ENCODE measurements at places on chromosomes 4 and X.
A peak's percentile ranks its signal among the peaks of the same experiment; 100 is the strongest.

DNA sequence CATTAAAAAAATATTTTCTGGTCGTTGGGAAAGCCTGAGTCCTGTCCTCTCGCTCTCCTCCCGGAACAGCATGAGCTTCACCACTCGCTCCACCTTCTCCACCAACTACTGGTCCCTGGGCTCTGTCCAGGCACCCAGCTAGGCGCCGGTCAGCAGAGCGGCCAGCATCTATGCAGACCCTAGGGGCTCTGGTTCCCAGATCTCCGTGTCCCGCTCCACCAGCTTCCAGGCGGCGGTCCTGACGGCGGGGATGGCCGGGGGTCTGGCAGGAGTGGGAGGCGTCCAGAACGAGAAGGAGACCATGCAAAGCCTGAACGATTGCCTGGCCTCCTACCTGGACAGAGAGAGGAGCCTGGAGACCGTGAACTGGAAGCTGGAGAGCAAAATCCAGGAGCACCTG lies 807.2 kb upstream of the NDST4 start:
- DNase-seq = no peak

- DNase-seq = no peak
Measured at GRCh38 chr4:72118017-72118416, 86.2 kb downstream of the NPFFR2 start.

DNA sequence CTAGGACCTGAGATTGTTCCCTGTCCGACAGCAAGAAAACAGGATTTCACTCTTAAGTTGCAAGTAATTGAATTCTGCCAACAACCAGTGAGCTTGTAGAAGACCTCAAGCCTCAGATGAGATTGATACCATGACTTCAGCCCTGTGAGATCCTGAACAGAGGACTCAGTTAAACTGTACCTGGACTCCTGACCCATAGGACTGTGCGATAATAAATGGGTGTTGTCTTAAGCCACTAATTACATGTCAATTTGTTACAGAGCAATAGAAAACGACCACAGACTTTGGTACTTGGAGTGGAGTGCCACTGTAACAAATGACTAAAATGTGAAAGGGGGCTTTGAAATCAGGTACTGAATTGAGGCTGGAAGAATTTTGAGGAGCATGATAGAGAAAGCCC lies 12.0 kb downstream of the PBDC1 start:
- DNase-seq = no peak

- no peak for DNase-seq
Measured at GRCh38 chrX:139708067-139708466, at the start of gene MCF2. TSS of gene MCF2 (minus strand) at chrX:139708167. CDS start at chrX:139651744, 56,423 bp downstream.

GRCh38 chr4:170741856-170742255 lies 652.1 kb upstream of the AADAT start:
- no peak for DNase-seq

DNA sequence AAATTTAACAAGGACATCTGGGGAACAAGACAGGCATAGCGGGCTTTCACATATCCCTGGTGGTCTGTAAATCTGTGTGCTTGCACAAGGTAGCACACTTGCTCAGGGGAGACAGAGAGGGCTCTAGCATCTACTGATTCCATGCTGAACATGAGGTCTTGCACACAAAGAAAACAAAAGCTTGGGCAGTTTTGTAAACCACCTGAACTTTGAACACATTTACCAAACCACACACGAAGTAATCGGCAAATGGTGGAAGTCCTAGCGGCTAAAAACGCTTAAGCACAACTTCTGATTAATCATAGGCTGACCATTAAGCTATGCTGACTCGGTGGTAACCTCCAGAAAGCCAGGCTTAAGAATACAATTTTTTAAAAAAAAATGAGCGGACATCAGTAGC lies 52.8 kb downstream of the AKAP4 start:
- DNase-seq = no peak

DNA sequence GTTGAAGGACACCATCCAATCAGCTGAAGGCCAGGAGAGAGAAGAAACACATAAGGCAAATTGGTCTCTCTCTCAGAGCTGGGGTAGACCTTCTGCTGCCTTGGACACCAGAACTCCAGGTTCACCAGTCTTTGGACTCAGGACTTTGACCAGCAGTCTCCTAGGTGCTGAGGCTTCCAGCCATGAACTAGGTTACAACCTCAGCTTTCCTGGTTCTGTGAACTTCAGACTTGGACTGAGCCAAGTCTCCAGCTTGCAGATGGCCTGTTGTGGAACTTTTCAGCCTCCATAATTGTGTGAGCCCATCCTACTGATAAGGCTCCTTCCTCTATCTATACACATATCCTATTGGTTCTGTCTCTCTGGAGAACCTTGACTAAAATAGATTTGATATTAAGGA lies 20.6 kb upstream of the BBS12 start:
- DNase-seq = no peak

- DNase-seq = no peak
Measured at GRCh38 chrX:138723301-138723700, 11.8 kb upstream of the FGF13 start.

DNA sequence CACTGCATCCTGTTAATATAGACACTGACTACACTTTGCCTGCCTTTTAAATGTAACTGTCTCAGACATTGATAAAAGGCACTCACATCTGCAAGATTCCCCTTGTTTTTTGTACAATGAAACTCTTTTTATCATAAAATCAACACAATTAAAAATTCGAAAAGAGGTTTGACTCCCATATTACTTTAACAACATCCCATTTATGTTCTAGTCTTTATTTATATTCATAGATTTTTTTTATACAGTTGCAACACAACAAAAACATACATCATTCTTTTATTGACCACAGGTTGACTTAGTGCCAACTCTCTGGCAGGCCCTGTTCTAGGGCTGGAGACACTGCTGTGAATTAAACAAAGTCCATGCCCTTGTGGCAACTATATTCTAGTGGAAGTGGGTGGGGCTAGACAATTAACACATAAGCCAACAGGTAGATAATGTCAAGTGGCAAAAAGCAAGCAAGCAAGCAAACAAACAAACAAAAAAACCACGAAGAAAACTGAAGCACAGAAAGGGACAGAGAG lies 36.8 kb downstream of the ANK2 start:
- DNase-seq = no peak

DNA sequence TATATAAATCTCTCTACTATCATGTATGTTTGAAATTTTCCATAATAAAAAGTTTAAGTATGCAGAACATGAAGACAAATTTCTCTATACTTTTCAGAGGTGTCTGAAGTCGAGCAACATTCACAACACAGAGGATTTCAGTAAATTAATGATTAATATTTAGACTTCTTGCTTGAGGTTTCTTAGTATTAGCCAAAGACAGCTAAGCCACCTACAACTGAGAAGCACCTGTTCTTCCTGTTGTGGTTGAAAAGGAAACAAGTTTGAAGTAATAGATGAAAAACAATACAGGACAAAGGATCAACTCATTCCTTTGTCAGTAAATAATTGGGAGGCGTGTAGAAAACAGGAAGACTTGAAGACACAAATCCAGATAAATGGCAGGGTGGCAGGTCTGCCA lies 21.1 kb downstream of the SCML1 start:
- DNase-seq = no peak

DNA sequence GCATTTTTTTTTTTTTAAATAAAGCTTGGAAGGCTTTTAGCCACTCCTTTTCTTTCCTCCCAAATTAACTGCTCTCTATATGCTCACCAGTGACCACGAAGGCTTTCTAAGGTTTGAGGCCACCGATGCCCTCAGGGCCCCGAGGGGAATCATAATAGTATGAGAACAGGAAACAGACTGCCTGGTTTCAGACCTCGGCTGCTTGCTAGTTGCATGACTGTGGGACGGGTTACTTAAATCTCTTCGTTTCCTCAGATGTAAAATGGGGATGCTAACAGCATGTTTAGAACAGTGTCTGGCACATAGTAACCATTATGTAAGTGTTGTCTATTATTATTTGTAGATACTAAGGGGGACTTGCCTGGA lies 3.6 kb downstream of the LINC00632 start:
- no peak for DNase-seq

- no peak for DNase-seq
Measured at GRCh38 chr4:1093391-1094335, 19.7 kb downstream of the RNF212 start.

DNA sequence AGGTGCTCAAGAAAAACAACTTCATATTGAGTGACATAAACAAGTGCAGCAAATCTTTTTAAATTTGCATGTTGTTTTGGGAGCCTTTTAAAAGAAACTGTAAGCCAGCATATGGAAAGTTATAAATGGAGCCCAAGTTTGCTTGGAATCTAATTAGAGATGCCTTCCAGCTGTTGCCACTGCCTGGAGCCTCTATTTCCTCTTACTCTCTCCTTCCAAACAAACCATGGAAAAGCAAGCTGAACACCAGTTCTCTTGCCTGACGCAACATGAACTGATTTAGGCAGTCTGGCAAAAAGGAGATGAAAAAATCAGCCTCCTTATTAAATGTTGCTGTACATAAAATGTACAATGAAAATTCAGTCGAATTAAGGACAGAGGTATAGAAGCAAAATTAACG lies 21.5 kb downstream of the ARSJ start:
- DNase-seq = no peak

- no peak for DNase-seq
Measured at GRCh38 chrX:7219153-7219705, 71.3 kb upstream of the PUDP start.

GRCh38 chrX:65576160-65576559 lies 41.6 kb upstream of the LAS1L start:
- DNase-seq = no peak

DNA sequence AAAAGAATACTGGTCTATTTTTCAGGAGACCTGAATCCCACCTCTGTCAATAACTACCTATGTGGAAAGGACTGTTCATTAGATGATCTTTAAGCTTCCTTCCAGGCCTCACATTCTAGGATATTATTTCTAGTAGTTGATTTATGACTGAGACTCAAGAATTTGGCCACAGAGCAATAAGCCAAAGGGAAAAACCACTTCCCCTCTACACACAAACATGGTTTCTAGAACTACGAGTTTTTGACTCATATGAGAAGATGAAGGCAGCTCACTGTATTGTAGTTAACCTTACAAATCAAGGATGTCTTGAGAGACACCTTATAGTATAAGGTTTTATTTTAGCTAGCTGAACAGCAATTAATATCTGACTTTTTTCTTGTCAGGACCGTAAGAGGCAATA lies 36.9 kb upstream of the GDPD2 start:
- no peak for DNase-seq

DNA sequence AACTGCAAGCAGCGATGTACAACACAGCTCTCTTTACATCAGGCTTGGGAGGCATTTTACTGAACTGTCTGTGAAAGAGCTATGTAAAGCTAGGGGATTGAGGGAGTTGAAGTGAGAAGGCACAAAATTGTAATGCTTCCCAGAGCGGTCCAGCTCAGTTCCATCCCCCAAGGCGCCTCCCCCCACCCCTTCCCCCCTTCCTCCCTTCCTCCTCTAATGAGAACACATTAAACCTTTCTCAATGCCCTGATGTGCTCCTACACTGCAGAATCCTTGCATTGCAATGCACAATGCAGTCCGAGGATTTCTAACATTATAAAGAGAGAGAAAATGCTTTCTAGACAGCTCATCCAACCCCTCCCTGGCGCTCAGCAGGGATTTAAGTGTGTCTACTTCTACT lies 73.9 kb downstream of the CXXC4 start:
- no peak for DNase-seq

GRCh38 chr4:20443015-20443805 lies 191.5 kb downstream of the SLIT2 start:
- no peak for DNase-seq

DNA sequence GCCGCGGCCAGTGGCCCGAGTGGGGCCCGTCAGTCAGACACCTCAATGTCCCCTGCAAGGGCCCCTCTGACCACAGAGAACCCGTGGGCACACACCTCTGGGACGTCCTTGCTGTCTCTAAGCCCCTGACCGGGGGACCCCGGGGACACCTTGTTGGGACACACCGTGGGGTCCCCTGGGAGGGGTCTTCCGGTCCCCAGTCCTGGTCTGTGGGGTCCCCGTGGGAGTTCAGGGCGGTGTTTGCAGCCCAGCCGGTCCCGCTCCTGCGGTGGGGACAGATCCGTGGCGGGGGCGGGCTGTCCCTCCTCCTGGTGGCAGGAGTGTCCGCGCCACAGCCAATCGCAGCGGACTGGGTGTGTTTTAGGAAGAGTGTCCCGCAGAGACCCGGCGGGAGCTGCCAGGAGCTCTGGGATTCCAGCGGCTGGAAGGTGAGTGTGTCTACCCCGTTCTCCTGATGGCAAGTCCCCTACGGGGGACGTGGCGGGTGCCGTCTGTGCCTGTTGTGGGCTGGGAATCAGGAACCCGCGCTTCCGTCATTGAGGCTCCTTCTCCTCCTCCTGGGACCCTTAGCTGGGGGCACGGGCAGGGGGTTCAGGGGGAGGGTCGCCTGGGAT lies 5.1 kb upstream of the PLCXD1 start:
- DNase-seq = peak; percentile 43

- no peak for DNase-seq
Measured at GRCh38 chrX:78946178-78946931, 1.2 kb downstream of the P2RY10 start.

GRCh38 chr4:100117750-100118149 lies 72.5 kb downstream of the DDIT4L start:
- DNase-seq = no peak

DNA sequence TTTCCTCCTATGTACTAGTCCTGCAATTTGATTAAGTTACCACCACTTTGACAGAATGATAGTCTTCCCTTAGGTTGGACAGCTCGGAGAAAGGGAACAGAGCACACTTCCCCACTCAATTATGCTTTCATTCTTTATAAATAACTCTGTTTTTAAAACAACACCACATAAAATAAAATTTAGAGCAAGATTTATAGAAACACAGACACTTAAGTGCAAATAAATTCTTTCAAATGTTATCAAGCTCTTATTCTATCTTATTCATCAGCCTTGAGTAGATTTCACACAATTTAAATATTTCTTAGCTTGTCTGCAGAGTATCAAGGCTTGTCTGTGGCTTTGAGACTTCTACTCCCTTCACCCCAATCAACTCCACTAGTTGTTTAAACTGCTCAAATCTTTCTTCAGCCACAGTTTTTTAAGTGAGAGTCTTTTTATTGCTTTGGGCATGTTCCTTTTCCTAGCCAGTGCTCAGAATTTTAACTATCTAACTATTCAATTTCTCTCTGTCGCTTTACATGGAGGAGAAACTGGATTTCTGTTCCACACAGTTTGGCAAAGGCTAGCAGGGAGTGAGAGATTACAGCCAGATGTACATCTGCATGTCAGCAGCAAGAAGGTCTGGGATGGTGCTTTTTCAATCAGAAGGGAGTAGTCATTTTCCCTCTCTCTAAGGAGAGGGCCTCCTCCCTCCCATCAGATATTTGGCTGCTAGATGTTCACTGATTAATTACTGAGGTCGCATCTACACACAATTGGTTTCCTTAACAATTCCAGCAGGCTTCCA lies 53.1 kb upstream of the PLAC1 start:
- no peak for DNase-seq

GRCh38 chr4:55707507-55707906 lies 71.4 kb upstream of the NMU start:
- no peak for DNase-seq

GRCh38 chrX:152632445-152633097 lies 5.1 kb upstream of the GABRQ start:
- no peak for DNase-seq
